Activated T-helper 17 cell treated with anti-CD3 and anti-CD28 coated beads, Interleukin-2, amount 50 U/mL, for 72 hours (primary cell): ENCODE measurements at places on chromosomes 4 and X.

GRCh38 chr4:1012034-1012739 lies 761 bp downstream of the FGFRL1 start:
- no peak for ATAC-seq

- ATAC-seq: no peak
Observed at GRCh38 chrX:153003981-153004380, 10.1 kb upstream of the PNMA5 start.

DNA sequence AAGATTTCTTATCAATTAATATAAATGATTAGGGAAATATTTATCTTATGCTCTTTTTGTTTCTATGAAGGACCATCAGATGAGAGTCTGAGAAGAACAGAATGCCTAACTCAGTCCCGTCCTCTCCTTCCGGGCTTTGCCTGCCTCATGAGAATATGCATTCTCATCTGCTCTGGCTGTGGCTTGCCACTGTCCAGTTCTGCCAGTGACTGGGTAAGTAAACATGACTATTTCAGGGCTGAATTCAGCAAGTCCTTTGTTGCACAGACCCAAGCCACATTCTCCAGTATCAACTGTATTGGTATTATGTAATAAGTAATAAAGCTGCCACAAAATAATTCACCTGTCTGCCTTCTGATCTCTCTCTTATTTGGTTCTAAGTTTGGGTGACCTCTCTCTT lies 110.7 kb downstream of the WDFY3 start:
- no peak for ATAC-seq

DNA sequence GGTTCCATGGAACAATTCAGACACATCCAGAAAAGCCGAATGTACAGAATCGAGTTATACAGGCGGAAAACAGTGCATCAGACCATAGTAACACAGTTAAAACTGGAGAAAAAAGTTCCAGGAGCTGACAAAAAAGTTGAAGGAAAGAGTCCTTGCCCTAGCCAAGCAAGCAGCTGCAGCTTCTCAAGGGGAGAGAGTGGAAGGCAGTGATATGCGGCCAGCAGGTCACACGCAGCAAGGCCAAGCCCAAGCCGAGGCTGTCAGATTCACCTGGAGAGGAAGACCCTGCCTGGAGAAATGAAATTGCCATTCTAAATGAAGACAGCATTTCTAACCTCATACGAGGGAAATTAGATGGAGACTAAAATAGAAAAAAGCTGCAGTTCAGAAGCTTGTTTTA lies 55.8 kb downstream of the RGS12 start:
- ATAC-seq: no peak

DNA sequence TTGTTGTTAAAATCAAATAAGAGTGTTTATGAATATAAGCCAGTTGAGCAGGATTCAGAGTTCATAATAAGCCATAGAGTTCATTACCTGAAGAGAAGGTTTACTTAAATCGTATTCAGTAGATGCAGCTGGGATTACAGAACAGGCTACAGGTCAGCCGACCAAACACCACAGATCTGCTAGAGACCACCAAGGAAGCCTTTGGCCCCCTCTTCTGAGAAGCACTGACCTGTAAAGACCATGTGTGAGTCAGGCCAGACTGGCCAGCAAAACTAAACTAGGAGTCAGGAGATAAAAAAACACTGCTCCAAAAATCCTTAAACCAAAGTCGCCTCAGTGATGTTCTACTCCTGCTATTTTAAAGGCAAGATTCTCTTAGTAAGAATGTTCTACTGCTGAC lies 1125.5 kb downstream of the FAT4 start:
- no peak for ATAC-seq

GRCh38 chr4:55554453-55555030 lies 7.8 kb upstream of the CLOCK start:
- no peak for ATAC-seq

DNA sequence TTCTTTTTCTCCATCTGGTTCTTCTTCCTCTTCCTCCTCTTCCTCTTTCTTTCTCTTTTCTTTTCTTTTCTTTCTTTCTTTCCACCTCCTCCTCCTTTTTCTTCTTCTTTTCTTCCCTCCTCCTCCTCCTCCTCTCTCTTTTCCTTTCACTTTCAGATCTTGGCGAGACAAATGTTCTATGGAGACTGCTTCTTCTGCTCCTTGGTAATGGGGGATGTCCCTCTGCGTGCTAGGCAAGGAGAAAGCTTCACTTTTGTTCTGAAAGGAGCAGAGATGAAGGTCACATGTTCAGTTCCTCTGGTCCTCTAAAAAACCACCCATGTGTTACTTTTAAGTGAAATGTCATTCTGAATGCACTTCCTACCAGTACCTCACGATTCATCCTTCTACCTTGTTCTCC lies 33.2 kb downstream of the NBDY start:
- ATAC-seq: peak; percentile 67

GRCh38 chr4:13250263-13250662 lies 233.9 kb downstream of the RAB28 start:
- no peak for ATAC-seq

GRCh38 chrX:152061083-152061482 lies 77.3 kb downstream of the MAGEA10 start:
- no peak for ATAC-seq

- no peak for ATAC-seq
Observed at GRCh38 chr4:169000315-169000714, 9.7 kb downstream of the CBR4 start.

DNA sequence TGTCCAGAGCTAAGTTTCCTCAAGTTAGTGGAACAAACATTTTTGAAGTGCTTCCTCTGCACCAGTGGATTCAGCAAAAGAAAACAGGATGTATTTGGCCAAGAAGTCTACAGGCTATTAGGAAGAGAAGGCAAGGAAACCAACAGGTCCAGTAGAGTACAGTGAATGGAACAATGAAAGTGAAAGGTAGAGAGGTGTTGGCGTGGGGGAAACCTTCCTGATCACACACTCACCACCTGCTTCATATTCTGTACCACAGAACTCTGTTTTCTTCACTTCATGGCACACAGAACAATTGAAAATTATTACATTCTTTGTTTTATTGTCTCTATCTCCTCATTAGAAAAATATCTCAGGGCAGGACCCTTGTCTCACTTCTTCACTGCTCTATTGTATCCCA lies 417.4 kb upstream of the FMR1 start:
- no peak for ATAC-seq

- no peak for ATAC-seq
Observed at GRCh38 chrX:53286171-53286570, 4.8 kb upstream of the IQSEC2 start.

DNA sequence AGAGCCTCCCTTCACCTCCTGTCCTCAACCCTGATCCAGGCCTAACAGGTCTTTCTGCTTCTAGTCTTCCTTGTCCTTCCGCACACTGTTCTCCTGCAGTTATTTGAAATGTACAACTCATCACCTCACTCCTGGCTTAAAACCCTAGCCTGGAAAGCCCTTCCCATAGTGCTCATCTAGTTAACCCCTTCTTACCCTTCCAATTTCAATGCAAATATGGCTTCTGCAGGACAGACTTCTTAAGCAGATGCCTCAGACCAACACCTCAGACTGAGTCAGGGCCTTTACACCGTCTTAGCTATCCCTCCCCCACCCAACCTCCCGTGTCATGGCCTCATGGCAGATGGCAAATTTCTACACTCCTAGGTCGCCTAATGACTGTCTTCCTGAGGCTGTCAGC lies 130.4 kb downstream of the BCOR start:
- no peak for ATAC-seq

- ATAC-seq: no peak
Observed at GRCh38 chrX:15500497-15500966, at the start of gene BMX. BMX (plus strand) TSS chrX:15500807; CDS start chrX:15508354, 7,547 bp downstream.

- peak; percentile 67 for ATAC-seq
Observed at GRCh38 chr4:88106205-88106604, 52.2 kb downstream of the ABCG2 start.
